NCI-H2107 (cell line): ENCODE measurements at places on chromosomes 2 and 18.

DNA sequence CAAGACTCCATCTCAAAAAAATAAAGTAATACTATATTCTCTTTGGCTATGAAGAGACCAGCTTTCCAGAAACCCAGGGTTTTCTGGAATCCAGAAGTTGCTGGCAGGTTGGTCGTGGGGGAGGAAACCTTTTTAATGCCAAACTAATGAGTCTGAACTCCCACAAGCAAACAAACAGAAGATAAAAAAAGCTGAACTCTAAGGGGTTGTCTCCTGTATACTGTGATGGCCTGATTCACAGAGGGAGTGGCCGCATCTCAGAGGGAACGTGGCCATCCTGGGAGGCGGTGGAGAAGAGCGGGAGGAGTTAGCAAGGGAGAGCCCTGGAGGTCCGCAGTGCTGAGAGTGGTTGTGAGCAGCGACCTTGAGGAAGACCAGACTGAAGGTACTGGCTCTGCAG lies 36.1 kb downstream of the LIMS1 start:
- no peak for DNase-seq

GRCh38 chr18:80067321-80067720 lies 33.1 kb downstream of the RBFA start:
- DNase-seq, result no peak

DNA sequence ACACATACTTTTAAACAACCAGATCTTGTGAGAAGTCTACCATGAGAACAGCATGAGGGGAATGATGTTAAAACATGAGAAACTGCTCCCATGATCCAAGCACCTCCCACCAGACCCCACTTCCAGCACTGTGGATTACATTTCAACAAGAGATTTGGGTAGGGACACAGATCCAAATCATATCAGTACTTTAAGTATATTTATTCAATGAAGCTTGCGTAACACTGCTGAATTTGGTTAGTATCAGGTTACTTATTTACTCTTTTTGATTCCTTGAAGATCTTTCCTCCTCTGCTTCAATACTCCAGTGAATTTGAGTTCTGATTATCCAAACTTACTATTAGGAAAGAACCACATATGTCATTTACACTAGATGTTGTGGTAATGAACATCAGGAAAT lies 418.6 kb downstream of the PIK3C3 start:
- no peak for DNase-seq

DNA sequence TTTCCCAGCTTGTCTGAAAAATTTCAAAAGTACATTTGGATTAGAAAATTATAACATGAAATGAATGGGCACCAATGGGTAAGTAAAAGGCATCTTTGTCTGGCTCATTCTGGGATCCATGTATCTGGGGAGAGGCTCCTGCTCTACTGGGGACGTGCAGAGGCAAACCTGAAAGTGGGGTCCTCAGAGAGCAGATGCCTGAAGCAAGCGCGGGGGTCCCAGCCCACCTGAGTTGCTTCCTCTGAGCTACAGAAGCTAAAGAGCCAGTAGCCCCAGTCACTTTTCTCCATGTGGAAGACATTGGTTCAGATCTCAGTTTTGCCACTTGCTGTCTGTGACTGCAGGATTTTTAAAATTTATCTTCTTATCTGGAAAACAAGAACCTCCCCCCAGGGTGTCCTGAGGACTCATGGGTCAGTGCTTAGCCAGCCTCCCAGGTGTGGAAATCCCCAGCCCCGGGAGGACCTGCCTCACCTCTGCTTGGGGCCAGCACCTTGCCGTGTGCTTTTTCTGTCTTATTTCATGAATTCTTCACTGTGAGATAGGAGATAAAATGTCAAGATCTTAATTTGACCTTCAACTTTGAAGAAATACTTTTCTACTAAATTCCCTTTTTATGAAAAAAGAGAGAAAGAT lies 25.1 kb upstream of the ODC1 start:
- no peak for DNase-seq

DNA sequence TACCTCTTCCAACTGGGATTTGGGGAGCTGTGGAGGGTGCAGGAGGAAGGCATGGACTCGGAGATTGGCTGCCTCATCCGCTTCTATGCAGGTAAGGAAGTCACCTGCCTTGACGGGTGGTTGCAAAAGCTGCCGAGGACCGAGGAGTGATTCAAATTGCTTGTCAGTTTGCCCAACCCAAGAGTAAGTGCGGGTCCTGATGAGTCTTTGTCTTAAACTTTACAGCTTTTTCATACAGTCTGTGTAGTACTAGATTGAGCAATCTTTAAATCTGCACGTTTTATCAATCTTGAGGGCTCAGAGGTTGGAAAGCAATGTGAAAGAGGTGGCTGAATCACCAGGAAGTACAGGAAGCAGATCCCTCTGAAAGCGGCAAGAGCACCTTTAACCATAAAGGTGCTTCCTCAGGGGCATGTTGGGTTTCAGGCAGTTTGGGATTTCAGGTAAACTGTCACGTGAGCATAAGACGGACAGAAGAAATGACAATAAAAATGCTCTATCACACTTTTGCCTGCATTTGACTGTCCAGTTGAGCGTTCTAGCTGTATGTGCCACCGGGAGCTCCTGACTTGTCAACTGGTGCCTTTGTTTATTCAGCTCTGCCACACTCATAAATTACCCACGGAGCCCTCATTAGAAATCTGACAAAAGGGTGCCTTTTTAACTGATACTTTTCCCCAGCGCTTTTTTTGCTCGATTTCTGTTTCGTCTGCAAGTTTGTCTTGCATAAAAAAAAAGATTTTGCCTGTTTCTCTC lies 2.0 kb downstream of the PHLPP1 start:
- DNase-seq, result no peak

DNA sequence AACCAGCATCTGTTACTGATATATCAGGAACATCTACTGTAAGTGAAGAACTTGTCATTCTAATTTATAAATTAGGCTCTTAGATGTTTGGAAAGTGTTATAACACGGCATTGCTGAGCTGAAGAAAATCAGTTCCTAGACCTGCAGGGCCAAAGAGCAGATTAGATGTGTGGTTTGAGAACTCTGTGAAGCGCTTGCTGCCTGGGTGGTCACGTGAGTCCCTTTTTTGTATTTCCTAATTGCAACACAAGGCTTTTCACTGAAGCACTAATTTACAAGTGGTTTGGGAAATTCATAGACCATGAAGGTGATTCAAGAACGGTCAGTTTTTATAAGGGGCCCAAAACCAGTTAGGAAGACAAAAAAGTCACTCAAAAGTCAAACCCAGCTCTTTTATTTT lies 106.9 kb upstream of the SP3 start:
- DNase-seq, result peak; percentile 23

GRCh38 chr2:112636605-112637288 lies 9.0 kb upstream of the SLC20A1 start:
- no peak for DNase-seq

DNA sequence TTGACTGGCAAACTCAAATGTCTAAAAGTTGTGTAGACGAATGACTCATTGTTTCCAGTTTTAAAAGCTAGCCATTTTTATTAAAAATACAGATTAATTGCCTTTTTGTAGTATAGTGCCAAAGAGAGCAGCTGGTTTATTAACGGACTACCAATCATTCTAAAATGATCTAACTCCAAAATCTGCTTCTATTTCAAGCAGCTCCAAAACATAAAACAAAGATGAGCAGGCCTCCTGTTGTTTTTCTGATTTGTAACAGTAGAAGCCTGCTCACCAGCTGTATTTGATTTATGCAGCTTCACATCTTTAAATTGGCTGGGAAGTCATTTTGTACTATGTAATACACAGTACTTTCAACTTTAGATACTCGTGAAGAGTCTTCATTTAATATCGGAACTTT lies 171.8 kb downstream of the UBR3 start:
- no peak for DNase-seq

GRCh38 chr2:182642328-182642727 lies 73.7 kb upstream of the DNAJC10 start:
- DNase-seq, result no peak

DNA sequence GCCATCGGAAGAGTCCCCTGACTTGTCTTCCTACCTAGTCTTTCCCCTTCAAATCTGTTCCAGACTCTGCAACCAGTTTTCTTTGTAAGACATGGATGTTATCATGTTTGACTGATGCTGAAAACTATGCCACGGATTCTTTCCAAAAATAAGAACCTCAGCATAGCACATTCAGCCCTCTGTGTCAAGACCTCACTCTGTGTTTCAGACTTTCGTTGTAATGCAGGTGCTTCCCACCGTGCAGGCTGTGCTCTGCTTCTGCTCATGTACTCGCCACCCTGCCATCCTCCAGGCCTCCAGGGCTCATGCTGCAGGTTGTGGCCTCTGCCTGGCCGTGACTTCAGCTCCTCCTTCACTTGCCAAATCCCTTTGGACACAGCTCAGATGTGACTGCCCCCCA lies 347.0 kb upstream of the RAB12 start:
- DNase-seq, result no peak

GRCh38 chr2:140565756-140566155 lies 1565.1 kb downstream of the LRP1B start:
- DNase-seq, result no peak

DNA sequence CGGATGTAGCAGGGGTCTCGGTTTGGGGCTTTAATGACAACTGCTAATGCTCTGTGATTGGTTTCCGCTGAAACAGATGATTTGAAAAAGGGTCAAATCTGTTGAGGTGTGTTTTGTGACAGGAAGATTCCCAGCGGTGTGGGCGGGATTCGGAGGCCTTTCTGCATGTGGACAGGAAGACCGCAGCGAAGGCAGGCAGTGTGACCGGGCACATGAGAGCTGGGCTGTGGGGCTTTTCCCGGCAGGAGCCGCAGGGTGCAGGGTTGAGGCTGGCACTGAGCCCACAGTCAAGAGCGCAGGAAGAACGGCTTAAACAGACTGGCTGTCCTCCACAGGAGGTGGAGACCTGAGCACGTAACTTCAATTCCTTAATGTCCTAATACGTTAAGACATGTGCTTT lies 180.0 kb upstream of the TPO start:
- DNase-seq, result no peak

DNA sequence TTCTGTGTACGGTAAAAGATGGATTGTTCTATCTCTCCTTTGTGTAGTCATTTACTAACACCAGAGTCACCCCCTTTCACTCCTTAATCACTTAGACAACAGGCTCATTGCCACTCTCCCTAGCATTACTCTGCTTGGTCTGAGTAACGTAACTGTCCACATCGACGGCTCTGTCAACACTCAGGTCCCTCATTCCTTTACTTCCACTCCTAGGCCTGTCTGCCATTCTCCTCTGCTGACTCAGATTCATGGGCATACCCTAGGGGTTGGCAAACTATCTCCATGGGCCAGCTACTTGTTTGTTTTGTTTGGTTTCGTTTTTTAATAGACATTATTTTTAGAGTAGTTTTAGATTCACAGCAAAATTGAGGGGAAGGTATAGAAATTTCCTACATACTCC lies 243.9 kb downstream of the NR4A2 start:
- no peak for DNase-seq

GRCh38 chr2:8535469-8535795 lies 146.4 kb upstream of the ID2 start:
- DNase-seq, result no peak

DNA sequence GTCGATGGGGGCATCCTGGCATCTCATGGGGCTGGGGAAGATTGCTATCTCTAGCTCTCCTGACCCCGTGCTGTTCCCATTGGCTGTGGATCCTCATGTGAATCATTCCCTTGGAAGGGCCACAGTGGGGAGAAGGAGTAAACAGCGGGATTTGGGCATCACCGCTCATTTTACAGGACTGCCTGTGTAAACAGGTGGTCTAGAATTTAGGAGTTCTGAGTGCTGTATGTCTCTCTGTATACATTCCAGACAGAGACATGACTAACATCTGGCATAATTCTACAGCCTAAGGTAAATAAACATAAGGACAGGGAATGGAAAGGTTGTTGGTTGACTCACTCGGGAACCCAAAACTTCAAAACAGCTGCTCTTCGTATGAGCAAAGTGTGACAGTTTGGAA lies 92.7 kb downstream of the COPS8 start:
- DNase-seq, result no peak

DNA sequence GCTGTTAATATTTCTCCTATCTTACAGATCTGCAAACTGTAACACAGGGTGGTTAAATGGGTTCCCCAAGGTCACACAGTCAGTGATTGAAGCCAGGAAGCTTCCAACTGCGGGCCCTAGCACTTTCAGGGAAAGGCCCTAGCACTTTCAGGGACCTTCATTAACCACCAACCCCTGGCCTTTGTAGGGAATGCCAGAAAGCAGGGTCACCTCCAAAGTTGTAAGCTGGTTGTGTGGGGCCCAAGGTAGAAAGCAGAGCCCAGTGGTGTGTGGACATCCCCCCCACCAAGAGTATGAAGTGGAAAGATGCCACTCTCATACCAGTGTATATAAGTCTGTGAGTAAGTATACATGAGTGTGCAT lies 4.4 kb downstream of the DLX2 start:
- DNase-seq, result no peak

GRCh38 chr2:113187771-113188170 lies 14.0 kb downstream of the PSD4 start:
- no peak for DNase-seq

DNA sequence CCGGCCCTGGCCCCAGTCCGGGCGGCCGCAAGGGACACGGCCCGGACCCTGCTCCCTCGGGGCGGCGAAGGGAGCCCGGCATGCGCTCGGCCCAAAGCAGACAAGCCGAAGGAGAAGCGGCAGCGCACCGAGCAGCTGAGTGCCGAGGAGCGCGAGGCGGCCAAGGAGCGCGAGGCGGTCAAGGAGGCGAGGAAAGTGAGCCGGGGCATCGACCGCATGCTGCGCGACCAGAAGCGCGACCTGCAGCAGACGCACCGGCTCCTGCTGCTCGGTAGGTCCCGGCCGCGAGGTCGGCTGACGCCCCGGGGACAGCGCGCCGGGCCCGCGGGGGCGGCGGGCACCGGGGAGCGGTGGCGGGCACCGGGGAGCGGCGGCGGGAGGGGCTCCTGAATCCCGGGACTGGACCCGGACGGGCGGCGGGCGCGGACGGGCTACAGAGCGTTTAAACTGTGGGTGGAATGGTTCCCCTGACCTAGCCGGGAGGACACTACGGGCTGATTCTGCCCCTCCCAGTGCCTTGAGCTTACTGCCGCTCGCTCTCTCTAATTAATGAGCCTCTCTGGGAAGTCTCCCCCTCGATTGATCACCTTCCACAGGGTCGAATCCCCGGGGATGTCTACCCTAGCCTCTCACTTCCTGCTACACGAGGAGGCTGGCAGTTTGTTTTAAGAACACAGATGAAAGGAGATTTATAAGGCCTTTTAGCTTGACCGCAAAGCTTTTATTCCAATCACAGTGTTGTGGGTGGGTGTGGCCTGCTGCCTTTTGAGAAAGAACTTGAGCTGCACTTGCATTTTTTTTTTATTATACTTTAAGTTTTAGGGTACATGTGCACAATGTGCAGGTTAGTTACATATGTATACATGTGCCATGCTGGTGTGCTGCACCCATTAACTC lies 853 bp downstream of the GNAL start:
- DNase-seq, result no peak

GRCh38 chr2:3422161-3422779 lies 42.8 kb downstream of the TRAPPC12 start:
- no peak for DNase-seq

GRCh38 chr2:14492920-14493503 lies 139.5 kb upstream of the LRATD1 start:
- no peak for DNase-seq

GRCh38 chr2:106095478-106096298 lies 98.4 kb downstream of the UXS1 start:
- DNase-seq, result no peak

- DNase-seq, result no peak
Observed at GRCh38 chr18:9925369-9925768, 11.6 kb downstream of the VAPA start.

GRCh38 chr2:30886080-30886479 lies 78.8 kb upstream of the CAPN13 start:
- no peak for DNase-seq

- DNase-seq, result no peak
Observed at GRCh38 chr2:80476535-80477117, 172.1 kb upstream of the LRRTM1 start.

GRCh38 chr2:236688563-236689392 lies 119.2 kb downstream of the ACKR3 start:
- DNase-seq, result no peak
